ENCODE measurements at places on chromosomes 12 and 14.

GRCh38 chr12:51788876-51789275 lies 59.6 kb downstream of the FIGNL2 start:
- DNase-seq, result no peak

DNA sequence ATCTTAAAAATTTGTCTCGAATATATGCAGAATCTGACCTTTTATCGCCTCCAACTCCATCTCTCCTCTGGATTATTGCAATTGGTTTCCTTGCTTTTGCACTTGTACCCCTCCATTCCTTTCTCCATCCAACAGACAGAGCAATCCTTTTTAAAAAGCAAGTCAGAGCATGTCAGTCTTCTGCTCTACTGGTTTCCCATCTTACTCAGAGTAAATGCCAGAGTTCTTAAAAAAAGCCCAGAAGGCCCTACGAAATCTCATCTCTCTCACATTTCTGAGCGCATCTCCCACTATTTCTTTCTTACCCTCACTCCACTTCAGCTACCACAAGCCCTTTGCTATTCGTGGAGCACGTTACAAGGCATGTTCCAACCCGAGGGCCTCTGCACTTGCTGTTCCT lies 236.9 kb upstream of the DDHD1 start:
- DNase-seq, result no peak

DNA sequence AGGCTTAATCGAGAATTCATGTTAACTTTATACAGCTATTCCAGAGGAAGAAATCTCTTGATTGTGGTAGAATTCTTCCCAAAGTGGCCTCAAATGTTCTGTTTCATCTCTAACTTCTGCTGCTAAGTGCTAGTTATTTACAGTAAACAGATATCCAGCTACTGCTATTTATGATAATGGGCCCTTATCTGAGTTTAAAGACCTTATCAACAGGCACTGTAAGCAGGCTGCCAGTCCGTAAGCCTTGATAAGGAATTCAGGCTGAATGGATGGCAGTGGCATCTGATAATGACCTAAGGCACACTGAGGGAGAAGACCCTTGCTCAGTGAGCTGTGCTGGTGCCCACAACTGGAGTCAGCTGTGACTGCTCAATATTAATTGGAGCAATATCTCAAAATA lies 59.0 kb downstream of the PAX9 start:
- DNase-seq, result no peak

GRCh38 chr14:21913759-21914158 lies 240.1 kb upstream of the OR4E1 start:
- peak; percentile 51 for DNase-seq

GRCh38 chr14:61652526-61653262 lies 42.6 kb upstream of the HIF1A start:
- DNase-seq, result no peak

- no peak for DNase-seq
These were observed 140.9 kb upstream of the SRRM4 start for GRCh38 chr12:118840399-118840798.

DNA sequence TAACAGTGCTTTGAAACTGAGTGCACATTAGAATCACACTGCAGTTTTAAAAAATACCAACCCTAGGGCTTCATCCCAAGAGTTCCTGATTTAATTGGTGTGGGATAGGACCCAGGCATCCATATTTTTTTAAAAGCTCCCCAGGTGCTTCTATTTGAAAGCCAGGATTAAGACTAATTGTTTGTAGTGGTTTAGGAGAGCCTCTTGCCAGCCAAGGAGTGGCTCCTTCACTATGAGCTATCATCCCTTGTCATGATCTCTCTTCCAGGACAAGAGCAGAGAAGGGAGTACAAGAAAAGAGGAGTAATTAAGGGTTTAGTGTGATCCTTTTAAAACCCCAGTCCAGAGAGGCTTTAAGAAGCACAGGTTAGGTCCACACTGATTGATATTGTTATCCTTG lies 178.0 kb downstream of the CAND1 start:
- DNase-seq, result no peak

DNA sequence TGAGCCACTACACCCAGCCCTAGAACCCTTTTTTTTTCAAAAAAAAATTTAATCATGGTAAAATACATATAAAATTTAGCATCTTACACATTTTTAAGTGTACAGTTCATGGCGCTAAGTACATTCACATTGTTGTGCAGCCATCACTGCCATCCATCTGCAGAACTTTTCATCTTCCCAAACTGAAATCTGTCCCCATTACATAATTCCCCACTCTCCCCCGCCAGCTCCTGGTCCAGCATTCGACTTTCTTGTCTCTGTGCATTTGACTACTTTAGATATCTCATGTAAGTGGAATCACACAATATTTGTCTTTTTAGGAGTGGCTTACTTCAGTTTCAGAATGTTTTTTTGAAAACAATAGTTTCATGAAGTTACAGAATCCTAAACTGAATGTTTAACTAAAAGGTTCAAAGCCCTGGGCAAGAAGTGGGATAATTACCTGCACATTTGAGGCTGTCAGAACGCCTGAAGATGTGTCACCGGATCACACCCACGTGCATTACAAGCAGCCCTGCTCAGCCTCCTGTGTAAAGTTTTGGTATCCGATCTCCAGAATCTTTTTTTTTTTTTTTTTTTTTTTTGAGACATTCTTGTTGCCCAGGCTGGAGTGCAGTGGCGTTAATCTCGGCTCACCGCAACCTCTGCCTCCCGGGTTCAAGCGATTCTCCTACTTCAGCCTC lies 12.7 kb downstream of the EML1 start:
- DNase-seq, result no peak

- DNase-seq, result no peak
These were observed 337.6 kb upstream of the CLEC14A start for GRCh38 chr14:38593476-38593875.

DNA sequence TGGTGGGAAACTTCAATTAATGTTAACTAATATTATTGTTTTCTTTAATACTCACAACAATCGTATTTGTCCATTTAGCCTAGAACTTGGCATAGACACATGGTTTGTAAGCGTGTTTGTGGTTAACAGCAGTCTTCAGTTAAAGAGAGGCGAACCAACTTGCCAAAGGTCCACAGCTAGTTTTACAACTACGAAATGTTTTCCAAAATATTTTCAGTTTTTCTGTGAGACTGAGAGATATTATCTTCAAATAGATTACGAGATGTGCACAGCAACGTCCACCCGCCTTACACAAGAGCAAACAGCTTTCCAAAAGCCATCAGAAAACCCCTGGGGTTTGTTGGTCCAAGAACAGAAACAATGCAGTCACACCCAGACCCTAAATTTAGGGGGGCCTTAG lies 58.6 kb upstream of the RASSF3 start:
- DNase-seq, result no peak

GRCh38 chr12:11863988-11864387 lies 206.8 kb upstream of the BCL2L14 start:
- DNase-seq, result no peak

DNA sequence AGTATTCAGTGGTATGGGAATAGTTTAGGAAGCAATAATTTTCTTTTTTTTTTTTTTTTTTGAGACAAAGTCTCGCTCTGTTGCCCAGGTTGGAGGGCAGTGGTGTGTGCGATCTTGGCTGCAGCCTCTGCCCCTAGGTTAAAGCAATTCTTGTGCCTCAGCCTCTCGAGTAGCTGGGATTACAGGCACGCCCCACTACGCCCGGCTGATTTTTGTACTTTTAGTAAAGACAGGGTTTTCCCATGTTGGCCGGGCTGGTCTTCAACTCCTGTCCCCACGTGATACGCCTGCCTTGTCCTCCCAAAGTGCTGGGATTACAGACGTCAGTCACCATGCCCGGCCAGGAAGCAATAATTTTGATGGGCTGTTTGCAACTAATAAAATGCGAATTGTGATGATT lies 62.1 kb downstream of the ATG14 start:
- no peak for DNase-seq

DNA sequence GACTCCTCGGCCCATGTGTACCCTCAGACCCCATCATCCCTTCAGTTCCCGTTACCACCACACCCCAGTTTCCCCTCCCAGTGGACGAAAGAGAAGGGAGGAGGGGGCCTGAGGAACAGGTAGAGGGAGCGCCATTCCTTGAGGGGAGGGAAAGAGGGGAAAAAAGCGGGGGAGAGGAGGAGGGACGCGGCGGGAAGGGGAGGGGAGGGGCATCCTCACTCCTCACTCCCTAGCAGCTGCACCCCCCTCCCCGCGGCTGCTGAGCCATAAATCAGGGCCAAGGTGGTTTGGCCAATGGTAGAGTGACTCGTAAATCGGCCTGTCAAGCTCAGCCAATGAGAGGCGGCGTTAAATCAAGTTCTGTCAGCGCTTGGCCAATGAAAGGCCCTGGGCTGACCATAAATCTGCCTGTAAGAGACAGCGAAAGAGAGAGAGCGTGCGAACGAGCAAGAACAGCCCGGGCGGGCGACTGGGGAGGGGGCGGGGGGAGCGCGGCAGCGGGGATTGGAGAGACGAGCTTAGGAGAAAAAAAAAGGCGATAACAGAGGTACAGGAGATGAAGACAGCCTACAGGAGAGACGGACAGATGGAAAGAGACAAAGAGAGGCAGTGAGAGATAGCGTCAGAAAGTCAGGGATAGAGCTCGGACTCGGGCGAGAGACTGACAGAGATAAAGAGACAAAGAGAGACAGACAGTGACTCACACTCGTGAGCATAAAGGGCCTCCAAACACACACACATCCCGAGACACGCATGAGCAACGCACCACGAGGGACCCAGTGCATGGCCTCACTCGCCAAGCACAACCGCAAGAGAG lies 5.1 kb downstream of the GPR84 start:
- DNase-seq, result peak; percentile 79

DNA sequence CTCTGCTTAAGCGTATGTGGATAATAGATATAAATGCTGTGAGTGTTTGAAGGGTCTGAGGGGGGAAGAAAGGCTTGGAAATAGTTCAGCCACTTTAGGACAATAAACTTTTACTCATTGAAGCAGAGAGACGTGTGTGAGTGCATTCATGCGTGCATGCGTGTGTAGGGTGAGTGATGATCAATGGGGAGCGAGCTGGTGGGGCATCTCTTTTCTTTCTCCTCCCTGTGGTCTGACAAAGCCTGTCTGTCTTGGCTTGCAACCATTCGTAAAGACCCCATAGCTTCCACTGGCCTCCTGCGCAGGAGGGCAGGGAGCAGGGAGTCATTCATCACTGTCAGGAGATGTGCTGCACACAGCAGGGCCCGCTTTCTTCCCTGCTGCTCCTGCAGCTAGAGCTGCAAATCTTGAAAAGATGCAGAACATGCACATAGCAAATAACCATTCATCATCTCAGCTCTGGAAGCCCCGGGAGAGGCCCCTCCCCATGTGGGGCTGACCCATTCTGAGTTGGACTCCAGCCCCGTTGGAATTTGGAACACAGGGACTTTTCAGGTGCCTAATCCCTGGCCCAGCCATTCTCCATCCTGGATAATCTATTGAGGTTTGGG lies 223.2 kb downstream of the PPM1H start:
- no peak for DNase-seq

GRCh38 chr12:79850610-79851299 lies 84.1 kb downstream of the PPP1R12A start:
- DNase-seq, result no peak

DNA sequence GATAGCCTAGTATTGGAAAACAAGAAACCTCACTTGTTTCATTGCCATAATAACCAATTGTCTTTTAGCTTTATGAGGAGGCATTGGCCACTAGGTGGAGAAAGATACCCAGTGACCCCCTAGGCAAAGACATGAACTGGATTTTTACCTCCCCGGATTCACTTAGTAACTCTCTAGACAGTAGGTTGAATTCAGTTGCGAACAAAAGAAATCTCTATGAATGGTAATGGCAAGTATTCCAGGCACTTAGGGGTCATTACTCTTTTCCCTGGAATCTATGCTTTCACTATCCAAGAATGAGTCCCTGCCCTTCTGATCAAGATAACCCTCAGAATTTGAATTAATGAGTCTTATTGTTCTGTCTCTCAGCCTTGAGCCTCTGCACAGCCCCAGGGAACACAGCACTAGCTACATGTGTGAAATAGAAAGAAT lies 29.5 kb upstream of the RHOJ start:
- no peak for DNase-seq

DNA sequence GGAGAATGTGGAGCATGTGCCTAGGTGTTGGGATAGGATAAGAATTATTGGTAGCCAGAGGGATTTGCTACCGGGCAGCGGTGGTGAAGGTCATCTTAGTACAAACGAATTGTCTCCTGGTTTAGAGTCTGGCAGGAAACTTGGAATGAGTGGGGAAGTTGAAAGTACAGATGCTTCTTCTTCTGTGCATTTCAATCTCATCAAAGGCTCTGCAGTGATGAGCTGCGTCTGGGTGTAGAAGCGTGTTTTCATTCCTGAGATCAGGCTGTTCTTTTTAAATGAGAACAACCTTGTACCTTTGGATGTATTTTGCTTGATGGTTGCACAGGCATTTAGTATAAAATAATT lies 2.1 kb downstream of the WNK1 start:
- DNase-seq, result no peak

- DNase-seq, result no peak
These were observed 151.0 kb downstream of the TPH2 start for GRCh38 chr12:72089678-72090077.

DNA sequence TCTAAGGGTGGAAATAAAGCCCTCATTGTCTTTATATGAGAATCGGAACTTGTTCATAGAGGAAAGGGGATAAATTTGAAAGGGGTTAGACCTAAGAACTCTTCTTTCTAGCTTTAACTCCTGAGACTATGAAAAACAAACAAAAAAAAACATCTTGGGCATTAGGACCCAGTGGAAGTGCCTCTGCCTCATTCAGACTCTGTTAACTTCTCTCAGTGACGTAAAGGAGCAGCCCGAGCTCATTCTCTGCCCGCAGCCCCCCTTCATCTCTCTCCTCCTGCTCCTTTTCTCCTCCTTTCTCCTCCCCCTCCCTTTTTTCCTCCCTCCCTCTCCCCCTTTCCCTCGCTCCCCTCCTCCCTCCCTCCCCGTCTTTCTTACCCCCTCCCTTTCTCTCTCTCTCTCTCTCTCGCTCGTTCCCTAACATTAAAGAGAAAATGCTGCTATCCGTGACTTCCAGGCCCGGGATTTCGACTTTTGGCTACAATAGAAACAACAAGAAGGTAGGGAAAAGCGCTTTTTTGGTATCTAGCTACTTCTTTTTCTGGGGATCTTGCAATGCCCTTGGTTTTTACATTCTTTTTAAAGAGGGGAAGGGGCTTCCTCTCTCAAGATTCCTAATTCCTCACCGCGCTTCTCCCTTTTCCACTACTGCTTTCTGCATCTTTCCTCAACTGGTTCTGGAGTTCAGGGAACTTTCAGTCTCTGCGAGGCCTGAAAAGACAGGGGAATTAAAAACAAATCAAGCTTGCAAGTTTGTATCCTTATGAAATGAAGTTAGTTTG lies at the start of gene RBMS2:
Gene RBMS2, plus strand, starts transcription at position 231 of the 782 bp plus-strand sequence. Its CDS starts 204 bp downstream, at position 435.
- no peak for DNase-seq

DNA sequence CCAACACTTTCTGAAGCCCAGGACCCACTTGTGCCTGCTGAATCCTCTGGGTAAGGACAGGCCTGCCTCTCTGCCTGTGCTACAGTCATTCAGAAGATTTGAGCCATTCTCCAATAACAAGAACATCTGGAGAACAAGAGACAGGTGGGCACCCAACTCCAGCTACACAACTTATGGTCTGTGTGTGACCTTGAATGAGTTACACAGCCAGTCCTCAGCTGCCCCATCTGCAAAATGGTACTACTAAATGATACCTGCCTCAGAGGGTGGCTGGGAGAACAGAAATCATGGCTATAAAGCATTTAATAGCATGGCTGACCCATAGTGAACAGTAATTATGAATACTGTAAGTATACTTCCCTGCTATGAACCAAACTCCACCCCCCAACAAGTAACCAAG lies 4.2 kb downstream of the CKAP4 start:
- no peak for DNase-seq
